GM12878 (cell line): ENCODE measurements at places on chromosomes 4 and X. TPM values are rescaled to one million over a fixed set of nuclear protein-coding genes. Genes with fewer than 3 reads are reported as not detected.
A peak's percentile ranks its signal among the peaks of the same experiment; 100 is the strongest.

GRCh38 chrX:131397891-131398290, 108.8 kb upstream of the IGSF1 start:
- no peak for DNase-seq

DNA sequence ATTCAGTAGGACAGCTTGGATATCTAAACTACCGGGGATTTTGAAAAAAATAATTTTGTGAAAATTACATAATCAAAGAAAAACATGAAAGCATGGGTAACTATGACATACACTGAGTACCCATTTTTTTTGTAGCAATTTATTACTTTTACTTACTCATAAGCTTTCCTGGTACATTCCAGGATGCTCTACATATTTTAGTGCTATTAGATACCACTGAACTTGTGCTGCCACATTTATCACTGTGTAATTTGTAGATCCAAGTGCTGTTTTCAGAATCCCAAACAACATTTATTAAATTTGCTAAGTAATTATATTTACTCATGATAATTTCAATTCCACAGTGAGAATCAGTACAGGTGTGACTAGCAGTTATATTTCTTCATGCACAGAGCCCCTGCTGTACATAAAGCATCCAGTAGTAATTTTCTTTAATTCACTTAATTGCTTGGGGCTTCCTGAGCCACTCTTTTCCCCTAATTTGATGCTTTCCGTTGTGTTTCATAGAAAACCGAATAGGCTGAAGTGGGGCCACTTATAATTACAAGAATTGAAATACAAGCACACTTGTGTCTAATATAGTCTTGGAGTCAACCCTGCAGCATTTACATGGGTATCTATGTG, 2254.4 kb downstream of the ARAP2 start:
- DNase-seq, result no peak

DNA sequence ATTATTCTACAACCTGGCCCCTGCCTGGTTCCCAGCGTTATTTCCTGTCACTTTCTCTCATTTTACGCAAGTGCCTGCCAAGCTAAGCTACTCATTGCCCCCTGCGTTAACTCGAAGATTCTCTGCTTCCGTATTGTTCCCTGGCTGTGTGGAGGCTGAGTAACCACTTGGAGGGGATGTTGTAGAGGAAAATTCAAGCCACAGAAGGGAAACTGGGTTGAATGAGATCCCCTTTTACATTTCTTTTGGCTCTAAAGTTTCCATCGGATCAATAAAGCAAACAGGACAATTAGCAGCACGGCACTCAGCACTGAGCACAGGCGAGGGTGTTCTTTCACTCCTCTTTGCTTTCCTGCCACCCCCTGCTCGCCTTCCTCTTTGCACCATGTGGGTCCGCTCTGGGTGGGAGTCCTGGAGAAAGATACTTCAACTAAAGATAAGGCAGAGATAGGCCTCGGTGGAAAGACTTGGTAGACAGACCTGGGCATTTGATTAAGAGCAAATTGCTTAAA, 4.2 kb upstream of the TMSB4X start:
- peak; percentile 55 for DNase-seq

GRCh38 chr4:143699331-143700045, 987 bp downstream of the FREM3 start:
- no peak for DNase-seq

- peak; percentile 7 for DNase-seq
Observed at GRCh38 chr4:121656269-121656641, 40.5 kb downstream of the ANXA5 start.

GRCh38 chr4:11628093-11628725, 199.5 kb upstream of the HS3ST1 start:
- DNase-seq, result no peak

DNA sequence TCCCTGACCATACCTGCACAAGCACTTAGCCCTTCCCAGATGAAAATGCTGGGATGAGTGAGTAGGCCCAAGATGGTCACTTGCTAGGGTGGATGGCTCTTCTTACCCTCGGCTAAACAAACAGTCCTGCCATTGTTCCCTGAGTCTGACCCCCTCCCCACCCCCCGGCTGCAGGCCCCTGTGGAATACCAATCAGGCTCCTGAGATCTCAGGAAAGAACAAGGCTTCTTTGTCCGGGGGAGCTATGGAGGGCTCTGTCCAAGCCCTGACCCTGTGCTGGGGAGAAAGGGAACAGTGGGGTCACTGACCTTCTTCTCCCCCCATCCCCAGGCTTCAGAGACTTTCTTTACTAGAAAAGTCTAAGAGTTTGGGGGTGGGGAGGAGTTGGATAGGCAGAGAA, 6.0 kb downstream of the PLP1 start:
- no peak for DNase-seq

DNA sequence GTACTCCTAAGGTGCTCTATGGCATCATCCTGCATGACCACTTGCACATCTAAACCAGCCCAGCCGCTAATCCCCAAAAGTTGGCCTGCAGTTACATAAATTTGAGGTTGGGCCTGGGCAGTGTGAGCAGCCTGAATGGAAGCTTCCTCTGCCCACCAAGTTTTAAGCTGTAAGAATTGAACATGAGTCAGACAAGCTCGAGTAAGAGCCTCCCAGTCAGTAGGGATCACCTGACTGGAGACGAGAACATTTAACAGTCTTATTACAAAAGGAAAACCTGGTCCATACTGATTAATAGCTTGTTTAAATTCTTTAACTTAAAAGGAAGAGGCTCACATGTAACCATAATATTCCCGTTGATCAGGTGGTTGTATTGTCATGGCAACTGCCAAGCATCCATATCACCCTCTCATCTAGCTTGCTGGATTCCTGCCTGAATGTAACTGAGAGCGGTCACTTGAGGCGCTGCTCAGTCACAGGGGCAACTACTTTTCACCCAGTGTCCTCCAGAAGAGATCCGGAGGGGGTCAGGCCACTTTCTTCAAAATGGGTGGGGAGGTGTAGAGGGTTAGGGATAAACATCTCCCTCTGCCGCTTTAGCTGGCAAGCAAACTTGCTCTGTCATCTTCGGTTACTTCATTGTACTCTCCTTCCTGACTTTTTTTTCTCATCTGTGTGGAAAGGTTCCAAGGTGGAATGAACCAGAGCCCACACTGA, 56.6 kb upstream of the WDR1 start:
- no peak for DNase-seq

DNA sequence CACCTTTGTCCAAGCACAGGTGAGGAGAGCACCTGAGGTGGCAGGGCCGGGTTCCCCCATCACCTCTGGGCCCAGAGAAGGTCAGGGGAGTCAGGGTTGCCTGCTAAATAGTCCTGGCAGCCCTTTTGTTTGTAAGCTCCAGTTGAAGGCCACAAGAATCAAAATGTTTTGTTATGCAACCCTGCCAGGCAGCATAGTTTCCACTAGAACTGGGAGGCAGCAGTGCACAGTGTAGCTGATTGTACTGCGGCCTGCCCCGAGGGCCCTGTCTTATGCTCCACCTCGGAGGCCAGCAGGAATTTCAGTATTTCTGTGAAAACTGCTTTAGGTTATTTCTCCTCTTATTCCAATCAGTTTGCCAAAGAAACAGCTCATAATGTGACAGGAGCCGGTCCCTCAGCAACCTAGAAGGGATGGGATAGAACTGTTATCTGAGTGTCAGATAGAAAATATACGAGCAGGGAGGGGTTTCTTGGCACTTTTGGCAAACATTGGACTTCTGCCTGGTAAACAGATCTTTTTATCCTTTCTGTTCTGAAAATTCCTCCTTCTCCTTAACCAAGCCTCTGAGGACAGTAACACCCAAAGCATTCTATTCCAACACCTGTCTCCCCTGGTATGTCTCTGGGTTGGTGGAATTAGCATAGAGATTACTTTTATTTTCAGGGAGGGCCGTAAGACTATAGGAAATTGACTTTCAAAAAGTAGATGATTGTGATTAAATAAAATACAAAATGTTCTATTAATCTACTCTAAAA, 93.6 kb downstream of the LNX1 start:
- no peak for DNase-seq

GRCh38 chr4:43758836-43759235, 689.8 kb downstream of the KCTD8 start:
- no peak for DNase-seq

DNA sequence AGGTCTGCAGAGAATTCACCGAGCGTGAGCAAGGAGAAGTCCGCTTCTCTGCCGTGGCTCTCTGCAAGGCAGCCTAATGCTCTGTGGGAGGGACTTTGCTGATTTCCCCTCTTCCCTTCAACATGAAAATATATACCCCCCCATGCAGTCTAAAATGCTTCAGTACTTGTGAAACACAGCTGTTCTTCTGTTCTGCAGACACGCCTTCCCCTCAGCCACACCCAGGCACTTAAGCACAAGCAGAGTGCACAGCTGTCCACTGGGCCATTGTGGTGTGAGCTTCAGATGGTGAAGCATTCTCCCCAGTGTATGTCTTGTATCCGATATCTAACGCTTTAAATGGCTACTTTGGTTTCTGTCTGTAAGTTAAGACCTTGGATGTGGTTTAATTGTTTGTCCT, 11.3 kb downstream of the UCHL1 start:
- DNase-seq, result no peak

GRCh38 chrX:71909956-71910355, 689 bp upstream of the NHSL2 start:
- no peak for DNase-seq

DNA sequence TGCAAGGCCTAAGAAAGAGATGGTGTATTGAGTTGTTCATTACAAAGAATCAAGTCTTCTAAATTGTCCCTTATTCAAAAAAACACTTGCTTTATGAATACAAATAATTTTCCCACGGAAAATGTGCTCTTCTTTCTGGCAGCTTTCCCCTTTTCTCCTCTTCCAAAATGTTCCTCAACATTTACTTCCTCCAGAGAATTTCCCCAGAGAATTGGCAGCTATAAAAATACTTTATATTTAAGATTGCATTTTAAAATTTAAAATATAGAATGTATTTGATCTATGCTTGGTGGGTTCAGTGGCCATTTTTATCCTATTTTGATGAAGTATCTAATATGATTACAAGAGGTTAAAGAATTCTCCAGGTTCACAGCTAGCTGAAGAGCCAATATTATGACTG, 521.0 kb downstream of the IQCM start:
- no peak for DNase-seq

DNA sequence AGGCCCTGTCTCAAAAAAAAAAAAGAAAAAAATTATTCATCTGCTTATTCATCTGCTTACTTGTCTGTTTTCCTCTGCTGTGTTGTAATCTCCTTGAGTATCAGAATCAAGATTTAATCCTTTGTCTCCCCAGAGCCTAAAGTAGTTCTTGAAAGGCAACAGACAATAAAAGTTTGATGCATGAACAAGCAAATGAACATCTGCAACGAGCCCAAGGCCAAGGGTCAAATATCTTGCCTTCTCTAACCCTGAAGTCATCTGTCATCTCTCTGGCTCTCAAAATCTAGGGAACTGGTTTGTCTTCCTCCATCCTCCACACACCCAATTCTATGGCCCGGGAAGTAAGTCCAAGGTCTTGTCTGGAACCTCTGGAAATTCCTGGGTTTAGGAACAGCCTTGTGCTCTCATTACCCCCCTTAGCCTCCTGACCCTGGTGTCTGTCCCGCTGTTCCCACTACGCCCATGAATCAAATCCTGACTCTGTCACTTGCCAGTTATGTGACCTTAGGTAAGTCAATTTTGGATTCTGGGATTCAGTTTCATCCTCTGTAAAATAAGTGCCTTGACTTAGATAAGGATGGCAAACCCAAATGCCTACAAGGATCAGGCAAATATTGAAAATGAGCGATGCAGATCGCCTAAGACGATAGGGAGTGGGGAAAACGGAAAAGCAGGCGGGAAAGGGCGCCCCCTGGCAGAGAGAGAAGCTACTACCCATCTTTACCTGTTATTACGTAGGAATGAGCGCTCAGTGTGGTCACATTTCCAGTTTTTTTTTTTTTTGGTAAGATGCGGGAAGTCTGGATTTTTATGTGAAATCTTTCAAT, 102.7 kb upstream of the DHX15 start:
- DNase-seq, result no peak

- no peak for DNase-seq
Observed at GRCh38 chr4:121462660-121463261, 81.9 kb upstream of the QRFPR start.

DNA sequence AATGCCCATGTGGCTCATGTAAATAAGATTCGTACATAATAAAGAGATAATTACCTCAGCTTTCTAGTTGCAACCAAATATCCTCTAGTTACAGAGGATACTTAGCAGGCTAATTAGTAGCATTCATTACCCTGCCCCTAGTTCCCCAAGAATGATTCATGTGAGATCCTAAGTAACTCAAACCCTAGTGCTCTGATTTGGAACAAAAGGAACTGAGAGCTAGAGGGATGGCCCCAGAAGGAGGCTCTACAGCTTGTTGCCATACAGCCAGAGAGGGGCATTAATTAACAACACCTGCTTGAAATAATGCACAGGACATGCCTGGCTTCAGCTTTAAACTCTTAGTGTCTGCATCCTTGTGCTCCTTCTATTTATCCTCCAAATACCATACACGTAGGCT, 32.6 kb upstream of the CBR4 start:
- DNase-seq, result no peak

Gene MGARP
- total RNA-seq, result not detected in 2 replicates

Gene SOX3
- not detected in 2 replicates for total RNA-seq

Gene RRAGB
- total RNA-seq, result 8.2 and 11.9 TPM in 2 replicates

Gene NDUFC1
- total RNA-seq, result 36.7 and 40.1 TPM in 2 replicates

Gene POLA1
- 24.9 and 25.4 TPM in 2 replicates for total RNA-seq

Gene LUZP4
- total RNA-seq, result not detected in 2 replicates
